Activated CD4-positive, alpha-beta T cell treated with anti-CD3 and anti-CD28 coated beads, Interleukin-2, Interleukin-4, amounts not matched to agents 100 ng/mL and 50 ng/mL, durations not matched to agents 16 hours and 8 hours (primary cell): ENCODE measurements at places on chromosomes 5 and 9.

- DNase-seq = no peak
Observed at GRCh38 chr9:114169952-114170770, 14.8 kb downstream of the COL27A1 start.

DNA sequence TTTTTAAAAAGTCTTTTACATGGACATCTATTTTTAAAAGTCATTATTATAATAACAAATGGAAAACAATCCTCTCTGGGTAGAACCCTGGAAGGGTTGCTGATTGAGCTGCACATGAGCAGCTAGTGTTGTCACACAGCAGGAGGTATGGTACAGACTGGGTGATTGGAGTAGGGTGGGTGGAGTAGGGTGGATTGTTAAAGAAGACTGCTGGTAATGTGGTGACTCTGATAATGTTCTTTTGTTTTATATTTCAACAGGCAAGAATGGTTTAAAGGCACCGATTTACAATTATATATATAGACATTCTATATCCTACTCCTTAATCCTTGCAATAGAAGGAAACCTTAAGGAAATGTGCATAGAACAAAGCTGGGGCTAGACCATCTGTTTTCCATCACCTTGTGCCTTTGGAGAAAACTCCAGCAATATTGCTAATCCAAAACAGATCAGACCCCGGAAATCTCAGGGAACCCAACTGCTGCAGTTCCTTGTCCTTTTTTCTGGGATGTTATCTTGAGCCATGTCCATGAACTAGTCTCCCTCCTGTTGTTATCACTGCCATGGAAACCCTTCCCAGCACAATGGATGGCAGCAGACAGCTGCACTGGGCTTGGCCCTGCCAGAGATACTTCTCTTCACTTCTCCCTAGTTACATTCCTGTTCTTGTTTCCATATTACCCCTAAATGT is 129.7 kb downstream of the YIPF5 start:
- DNase-seq = no peak

DNA sequence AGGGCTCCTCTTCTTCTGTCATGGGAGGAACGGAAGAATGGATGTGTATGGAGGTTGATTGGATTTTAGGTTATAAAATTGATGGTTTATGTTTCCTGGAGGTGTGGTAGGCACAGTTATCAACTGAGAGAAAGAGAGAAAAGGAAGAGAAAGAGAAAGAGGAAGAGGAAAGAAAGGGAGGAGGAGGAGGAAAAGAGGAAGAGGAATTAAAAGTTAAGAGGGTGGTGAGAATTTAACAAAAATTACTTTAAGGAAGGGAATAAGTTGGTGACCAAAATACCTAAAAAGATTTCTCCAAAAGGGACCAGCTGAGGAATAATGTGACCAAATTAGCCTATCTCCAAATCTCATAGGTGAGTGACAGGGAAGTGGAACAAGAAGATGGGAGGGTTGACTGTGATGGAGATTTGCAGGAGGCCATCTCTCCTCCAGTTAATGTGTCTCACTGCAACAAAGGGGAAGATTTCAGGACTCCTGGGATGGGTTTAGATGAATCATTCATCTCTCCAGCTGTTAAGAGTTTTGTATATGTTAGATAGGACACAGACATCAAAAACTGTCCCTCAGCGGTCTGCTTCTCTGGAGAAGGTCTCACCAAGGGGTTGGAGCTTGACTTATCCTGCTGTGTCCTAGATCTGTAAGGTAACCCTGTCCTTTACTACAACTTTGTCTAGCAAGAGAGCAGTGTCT is 76.0 kb upstream of the TMC1 start:
- DNase-seq = no peak

DNA sequence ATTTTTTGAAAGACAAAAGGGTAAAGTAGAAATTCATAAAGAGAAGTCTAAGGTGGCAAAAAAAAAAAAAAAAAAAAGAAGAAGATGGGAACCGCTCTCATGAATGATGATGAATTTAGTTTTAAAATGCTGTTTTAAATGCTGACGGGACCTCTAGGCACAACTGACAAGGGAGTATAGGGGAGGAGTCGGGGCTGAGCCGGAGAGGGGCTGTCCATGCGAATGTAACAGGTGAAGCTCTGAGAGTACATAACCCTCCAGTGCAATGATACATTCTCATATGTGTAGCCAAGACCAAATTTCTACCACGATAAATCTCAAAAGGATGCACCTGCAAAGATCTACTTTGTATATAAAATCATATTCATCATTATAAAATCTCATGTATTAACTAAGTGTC is 71.7 kb downstream of the GLIS3 start:
- no peak for DNase-seq

GRCh38 chr9:94014066-94014654 is 59.0 kb upstream of the BARX1 start:
- peak; percentile 14 for DNase-seq

GRCh38 chr9:137453643-137454081 is 5.5 kb downstream of the NSMF start:
- peak; percentile 70 for DNase-seq

DNA sequence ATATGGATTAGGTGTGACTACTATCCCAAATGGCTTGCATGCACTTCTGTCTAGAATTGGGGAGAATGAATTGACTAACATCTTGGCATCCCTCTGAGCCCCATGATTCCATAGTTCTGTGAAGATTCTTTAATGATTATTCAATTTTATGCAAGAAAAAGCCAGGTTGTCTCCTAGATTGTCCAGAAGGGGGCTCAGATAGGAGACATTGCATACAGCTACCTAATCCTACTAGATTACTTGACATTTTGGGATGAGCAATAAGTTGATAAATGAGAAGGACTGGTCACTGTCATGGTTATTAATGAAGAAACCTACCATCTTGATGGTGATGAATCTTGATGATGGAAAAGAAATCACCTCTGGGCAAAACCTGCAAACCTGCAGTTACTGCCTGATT is 117.0 kb downstream of the CARTPT start:
- DNase-seq = no peak

- DNase-seq = no peak
Observed at GRCh38 chr9:109355564-109356297, 34.9 kb upstream of the EPB41L4B start.

DNA sequence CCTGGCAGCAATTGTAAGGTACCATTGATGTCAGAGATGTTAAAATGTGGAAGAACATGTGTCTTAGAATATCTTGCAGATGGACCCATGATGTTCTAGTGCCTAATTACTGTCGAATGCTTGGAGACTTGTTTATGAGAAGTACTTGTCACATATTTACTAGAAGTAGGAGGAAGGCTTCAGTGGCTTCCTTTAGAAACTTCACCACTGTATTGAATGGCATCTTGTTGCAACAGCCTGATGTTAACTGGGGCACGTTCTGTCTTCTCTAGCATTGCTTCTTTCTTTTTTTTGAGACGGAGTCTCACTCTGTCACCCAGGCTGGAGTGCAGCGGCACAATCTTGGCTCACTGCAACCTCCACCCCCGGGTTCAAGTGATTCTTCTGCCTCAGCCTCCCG is 16.5 kb downstream of the UGCG start:
- no peak for DNase-seq

- no peak for DNase-seq
Observed at GRCh38 chr9:124593651-124594058, 86.5 kb upstream of the NR5A1 start.

GRCh38 chr9:82606492-82607382 is 456.2 kb downstream of the RASEF start:
- peak; percentile 8 for DNase-seq

GRCh38 chr5:39368116-39368515 is 3.8 kb upstream of the C9 start:
- DNase-seq = no peak

DNA sequence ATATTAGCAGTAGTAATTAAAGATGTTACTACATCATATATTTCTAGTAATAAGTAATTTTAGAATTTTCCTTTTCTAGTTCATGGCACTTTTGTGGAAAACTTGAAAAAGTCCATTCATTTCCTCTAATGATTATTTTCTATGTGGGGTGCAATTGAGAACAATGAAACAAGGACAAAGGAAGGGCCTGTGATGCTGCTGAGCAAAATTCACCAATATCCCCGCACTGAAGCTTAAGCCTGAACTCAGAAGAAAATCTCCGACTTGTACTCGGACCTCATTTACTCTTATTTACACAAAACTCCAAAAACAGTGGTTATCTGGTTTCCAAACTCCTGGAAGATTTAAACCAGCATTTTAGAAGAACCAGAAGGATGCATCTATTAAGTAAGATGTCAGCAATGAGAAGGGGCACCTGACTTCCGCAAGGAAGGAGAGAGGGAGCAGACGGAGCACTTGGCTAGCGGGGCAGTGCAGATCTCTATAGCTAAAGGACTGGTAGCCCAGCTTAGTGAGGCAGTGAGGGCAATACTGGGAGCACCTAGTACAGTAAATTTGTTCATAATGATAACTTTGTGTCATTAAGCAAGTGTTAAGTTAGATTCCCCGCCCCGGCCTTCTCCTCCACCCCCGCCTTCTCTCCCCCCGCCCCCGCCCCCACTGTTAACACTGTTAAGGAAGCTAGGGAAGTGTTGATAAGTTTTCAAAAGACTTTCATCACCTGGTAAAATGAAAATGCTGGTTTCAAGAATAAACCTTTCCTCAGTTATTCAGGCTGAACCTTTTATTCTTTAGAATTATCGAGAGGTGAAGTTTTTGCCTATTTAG is 123.3 kb downstream of the ZSWIM6 start:
- no peak for DNase-seq
